Activated CD4-positive, alpha-beta T cell treated with anti-CD3 and anti-CD28 coated beads, Interleukin-2, amount 50 U/mL, for 4 hours (primary cell): ENCODE measurements at places on chromosomes 2 and 18.

DNA sequence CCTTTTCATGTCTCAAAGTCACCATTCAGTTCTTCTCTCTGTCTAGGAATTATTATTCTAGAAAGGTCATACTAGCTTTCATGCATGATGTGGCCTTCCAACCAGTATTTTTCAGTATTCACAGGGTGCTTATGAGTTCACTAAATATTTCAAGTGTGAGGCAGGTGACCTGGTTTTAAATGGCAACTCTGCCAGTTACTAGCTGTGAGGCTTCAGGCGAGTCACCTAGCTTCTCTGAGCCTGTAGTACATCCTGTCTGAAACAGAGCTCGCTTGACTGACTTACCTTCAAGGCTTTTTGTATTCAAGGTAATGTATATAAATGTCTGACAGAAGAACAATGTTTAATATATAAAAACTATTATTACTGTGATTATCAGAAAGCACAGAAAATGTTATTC, 19.4 kb upstream of the ACVR1 start:
- no peak for DNase-seq

DNA sequence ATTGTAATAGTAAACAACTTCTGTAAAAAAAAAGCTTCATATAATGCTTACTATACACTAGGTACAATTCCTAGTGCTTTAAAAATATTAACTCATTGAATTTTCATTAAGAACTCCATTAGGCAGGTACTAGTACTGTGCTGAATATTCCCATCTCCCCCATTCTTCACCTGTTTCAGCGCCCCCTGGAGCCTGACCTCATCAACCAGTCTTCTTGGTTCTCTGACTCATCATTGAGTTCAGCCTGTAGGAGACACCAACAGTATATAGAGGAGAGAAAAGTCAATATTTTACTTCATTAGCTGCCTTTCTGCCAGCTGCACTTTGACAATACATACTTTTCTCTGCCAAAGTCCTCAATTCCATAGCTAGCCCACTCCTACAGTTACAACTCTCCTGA, 1009.9 kb upstream of the KLHL29 start:
- no peak for DNase-seq

DNA sequence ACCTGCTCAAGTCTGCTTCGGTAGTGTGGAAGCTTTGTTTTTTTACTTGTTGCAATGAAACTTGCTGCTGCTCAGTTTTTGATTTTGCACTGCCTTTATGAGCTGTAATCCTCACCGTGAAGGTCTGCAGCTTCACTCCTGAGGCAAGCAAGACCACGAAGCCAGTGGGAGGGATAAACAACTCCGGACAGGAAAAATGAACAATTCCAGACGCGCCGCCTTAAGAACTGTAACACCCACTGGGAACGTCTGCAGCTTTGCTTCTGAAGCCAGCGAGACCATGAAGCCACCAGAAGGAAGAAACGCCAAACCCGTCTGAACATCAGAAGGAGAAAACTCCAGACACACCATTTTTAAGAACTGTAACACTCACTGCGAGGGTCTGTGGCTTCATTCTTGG, 245.7 kb upstream of the REG3G start:
- DNase-seq: no peak

GRCh38 chr2:100674666-100675065, 111.9 kb downstream of the PDCL3 start:
- no peak for DNase-seq

DNA sequence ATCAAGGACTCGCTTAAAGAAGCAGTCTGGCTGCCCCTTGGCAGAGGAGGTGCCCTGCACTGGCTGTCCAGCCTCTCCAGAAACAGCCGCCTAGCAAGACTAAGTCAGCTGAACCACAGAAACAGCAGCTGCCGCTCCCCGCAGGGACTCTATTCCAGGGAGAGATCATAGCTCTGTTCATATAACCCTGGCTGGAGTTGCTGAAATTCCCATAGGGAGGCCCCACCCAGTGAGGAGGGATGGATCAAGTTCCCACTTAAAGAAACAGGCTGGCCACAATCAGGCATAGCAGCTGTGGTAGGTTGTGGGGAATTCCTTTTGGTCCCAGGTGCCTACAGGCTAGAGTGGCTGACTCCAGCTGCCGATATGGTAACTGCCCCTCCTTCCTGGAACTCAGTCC, 74.2 kb upstream of the MC4R start:
- DNase-seq: no peak
